Mucosa of gallbladder (tissue), 1 donor: ENCODE measurements at places on chromosomes 2 and 18. TPM values are rescaled to one million over a fixed set of nuclear protein-coding genes. Genes with fewer than 3 reads are reported as not detected.

- no peak for DNase-seq
These were observed 106.5 kb downstream of the ZNF532 start for GRCh38 chr18:58970943-58971790.

GRCh38 chr18:78621141-78621755 is 358.4 kb upstream of the SALL3 start:
- DNase-seq = no peak

DNA sequence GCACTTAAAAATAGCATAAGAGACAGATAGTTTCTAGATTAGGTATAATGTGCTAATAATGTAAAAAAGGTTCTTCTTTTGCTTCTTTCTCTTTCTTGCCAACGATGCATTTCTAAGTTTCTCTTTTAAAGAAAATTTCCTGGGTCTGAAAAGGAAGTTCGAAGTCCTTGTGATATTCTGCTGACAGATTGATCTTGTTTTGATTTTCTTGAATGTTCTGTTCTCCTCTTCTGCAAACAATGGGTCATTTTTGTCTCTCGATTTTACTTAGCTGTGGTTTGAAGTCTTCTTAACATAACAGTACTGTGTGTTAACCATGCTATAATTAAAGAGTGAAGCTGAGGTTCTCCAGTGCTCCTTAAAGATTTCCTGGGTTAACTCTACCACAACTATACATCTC is 61.1 kb upstream of the ACYP2 start:
- DNase-seq = no peak

GRCh38 chr18:76437910-76438309 is 57.1 kb downstream of the ZNF516 start:
- DNase-seq = no peak

Gene SNTG2
- total RNA-seq = 2.0 TPM

GRCh38 chr18:53785811-53786210 is 438.7 kb downstream of the MBD2 start:
- no peak for DNase-seq

DNA sequence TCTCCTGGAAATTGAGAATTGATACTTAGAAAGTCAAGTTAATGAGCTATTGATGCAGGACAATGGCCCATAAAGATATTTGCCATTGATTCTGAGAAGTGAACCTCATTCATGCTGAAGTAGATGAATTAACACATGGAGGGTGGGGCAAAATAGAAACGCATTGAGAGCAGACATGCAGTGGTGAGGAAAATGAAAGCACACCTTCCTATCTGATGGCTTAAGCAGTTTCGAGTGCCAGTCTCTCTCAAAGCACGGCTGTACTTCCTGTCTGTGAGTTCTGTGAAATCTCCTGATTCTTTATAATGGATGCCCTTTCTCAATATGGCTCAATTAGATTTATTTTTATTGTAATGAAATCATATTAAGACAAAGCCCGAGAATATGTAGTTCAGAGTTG is 247.0 kb downstream of the TMX3 start:
- DNase-seq = no peak

Gene CYS1
- total RNA-seq = 27.8 TPM

DNA sequence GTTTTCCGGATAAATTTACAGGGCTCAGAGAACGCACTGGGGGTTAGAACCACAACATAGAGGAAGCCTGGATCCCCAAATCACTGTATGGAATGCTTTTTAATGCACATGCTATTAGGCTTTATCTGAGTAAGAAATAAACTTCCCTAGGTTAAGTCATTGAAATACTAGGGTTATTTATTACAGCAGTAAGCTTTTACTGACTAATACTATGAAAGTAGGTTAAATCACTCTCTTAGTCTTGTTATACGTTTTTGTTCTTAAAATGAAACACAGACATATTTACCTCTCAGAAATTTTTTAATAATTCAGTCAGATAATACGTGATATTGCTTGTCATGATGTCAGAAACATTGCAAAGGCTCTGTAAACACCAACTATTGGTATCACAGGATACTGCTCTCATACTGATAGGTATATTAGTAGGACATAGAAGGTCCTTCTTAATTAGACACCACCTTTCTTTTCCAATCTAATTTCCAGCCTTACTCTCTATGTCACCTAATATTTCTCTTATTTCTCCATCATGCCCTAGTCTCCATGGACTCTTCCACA is 162.7 kb upstream of the NYAP2 start:
- DNase-seq = no peak

DNA sequence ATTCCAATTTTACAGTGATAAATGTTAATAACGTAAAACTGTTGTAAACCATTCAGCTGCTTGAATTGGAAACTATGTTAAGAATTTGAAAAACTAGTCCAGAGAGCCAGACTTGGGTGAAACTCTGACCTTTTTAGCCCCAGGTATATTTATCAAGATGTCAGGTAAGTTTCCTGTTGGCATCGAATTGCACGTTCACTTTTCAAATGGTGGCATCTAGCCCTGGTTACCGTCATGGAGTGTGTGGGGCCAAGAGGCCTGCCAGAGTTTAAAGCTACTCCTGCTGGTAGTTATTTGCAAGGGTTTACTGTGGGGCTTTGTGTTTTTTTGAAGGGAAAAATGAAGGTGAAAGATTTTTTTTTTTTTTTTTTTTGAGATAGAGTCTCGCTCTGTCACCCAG is 109.9 kb downstream of the WDSUB1 start:
- no peak for DNase-seq

Gene CTLA4
- 1.6 TPM for total RNA-seq

DNA sequence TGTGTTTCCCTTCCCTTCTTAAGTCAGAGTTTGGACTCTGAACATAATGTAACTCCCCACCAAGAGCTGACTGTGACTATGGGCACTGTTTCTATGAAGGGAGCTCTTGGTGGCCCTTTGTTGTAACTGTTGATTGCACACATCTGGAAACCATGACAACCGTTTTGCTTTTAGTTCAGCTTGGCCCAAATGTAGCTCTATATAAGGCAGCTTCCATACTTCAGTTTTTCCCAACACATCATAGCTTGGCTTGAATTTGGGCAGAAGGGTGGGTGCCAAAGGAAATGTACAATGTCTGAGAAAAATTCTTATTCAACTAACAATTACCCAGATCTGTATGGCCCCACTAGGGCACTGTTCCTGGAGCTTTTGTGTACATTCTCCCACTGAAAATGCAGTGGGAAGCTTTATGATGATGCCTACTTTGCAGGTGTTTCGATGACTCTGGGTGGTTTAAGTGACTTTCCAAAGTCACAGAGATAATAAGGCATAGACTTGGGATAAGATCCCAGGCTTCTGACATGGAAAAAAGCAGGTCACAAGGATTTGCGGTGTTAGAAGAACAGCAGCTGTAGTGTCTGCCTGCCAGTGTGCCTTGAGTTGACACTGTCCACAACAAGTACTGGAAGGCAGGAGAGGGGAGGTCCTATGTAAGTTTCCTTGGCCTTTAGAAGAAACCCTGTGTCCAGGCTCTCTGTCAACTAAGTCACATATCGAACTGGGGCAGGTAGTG is 2.4 kb upstream of the CETN1 start:
- DNase-seq = no peak

Gene STARD6
- total RNA-seq = not detected

DNA sequence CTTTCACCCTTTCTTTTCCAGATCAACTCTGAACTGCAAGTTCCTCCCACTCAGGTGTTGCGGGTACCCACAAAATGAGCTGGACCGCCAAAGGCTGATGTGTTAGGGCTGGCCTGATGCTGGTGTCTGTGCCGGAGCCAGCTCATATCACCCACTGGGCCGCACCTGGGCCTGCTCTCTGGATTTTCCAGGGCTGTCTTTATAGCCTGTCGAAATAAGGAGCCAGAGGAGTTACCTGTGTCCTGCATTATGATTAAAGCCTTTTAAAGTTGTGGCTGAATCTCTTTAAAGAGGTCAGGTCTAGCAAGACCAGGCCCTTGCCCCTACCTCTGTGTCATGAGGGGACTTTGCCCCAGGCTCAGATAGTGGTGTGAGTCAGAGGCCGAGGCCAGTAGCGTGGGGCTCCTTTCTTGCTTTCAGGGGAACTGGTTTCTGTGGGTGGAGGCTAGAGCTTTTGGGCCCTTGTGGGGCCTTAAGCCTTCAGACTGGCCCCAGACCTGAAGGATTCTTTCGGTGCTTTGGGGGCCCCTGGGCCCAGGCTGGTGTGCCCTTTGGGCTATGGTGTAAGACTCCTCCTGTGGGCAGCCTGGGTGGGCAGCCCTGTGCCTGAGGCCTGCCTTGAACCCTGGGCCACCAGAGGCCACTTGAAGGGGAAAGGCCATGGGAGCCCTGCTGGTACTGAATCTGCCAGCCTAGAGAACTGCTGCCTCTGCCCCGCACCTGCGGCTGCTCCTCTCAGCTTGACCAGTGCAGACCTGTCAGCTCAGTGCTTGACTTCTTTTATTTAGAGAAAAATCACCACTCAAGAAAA is 21.3 kb downstream of the OTOF start:
- DNase-seq = peak; percentile 37

Gene CFC1
- total RNA-seq = not detected

- DNase-seq = no peak
These were observed 419.4 kb downstream of the DCDC2C start for GRCh38 chr2:4122726-4123125.

- peak; percentile 71 for DNase-seq
These were observed 102.9 kb upstream of the SLC8A1 start for GRCh38 chr2:40554665-40555294.

- DNase-seq = no peak
These were observed 266.3 kb upstream of the SLC14A2 start for GRCh38 chr18:45349019-45349418.

- no peak for DNase-seq
These were observed 254.9 kb upstream of the SIX3 start for GRCh38 chr2:44686561-44686960.

- no peak for DNase-seq
These were observed 1.8 kb upstream of the TBR1 start for GRCh38 chr2:161414042-161415033.

Gene CCDC141
- total RNA-seq = 90.3 TPM

DNA sequence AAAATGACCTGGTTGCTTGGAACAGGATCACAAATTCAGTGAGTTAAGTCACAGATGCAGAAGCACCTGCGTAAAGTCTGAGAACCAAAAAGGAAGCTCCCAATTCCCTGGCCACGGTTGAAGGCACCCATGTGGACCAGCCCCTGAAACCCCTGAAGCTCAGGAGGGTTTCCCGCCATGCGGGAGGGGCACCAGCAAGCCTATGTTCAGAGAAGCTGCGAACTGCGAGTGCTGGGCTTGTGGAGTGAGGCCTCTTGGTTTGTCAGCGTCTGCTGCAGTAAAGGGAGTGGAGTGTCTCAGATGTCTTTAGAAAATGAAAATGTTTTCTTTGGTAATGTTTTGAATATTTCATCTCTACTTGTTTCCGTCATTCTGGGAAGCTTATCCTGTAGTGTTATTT is 16.1 kb upstream of the ACKR3 start:
- DNase-seq = no peak

DNA sequence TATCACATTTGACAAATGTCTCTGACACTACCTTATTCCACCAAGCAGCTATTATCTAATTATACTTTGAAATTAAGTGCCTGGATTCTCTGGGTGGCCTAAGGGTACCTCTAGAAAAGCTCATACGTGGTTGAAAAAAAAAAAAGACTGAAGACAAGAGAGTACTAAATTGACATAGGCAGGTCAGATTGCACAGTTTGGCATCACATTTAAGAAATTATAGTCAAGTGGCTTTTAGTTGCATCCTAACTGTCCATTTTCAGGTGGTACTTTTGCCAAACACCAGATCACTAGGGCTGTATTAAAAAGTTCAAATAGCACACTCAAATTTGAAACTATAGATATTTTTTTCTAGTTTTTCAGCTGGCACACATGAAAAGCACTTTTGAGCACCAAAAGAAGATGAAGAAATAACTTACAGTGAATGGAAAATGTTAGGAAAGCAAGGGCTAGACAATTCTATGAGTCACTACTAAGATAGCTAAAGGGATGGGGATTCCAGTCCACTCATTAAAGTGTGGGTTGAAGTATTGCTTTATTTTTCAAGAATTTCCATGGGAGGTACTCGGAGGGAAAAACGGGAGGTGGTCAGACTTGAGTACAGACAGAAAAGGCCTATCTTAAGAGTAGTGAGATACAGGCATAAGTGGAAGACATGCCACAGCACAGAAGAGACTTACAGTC is 106.5 kb upstream of the COL5A2 start:
- no peak for DNase-seq

DNA sequence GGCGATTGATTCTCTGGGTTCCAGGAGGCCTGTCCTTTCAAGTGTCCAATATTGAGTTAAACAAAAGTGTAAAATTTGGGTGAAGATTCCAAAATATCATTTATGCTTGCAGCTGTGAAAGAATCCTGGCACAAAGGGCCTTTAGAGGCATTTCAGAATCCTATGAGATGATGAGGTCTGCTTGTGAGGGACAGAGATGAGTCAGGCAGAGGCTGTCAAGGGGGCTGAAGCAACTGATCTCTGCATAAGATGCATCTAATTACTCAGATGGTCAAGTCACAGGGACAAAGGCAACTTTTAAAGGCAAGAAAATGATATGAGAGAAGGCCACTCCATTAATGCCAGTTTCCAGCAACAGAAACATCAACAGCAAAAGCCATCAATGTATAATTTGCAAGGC is 78.8 kb downstream of the FHOD3 start:
- no peak for DNase-seq

Gene STK16
- total RNA-seq = 27.5 TPM

Gene UGT1A5
- total RNA-seq = 2.0 TPM

GRCh38 chr18:47492691-47493090 is 241.2 kb upstream of the SKOR2 start:
- no peak for DNase-seq

- DNase-seq = no peak
These were observed 130.1 kb upstream of the EFEMP1 start for GRCh38 chr2:56053679-56054078.

DNA sequence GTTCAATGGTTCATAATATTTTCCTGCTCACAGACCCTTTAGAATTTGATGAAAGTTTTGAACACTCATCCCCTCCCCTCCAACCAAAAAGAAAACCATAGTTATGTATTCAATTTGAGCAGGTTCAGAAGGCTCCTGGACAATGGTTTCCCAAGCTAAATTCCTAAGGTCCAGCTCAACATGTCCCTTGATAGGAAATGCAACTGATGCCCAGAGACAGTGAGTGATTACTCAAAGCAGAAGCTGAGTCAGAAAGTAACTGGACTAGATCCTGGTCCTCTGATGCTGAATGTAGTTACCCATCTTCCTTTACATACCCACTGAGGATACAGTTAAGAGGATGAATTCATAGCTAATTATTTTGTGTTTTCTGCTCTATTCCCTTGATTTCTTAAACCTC is 218.9 kb upstream of the NCKAP5 start:
- DNase-seq = no peak

Gene FECH
- 20.0 TPM for total RNA-seq

DNA sequence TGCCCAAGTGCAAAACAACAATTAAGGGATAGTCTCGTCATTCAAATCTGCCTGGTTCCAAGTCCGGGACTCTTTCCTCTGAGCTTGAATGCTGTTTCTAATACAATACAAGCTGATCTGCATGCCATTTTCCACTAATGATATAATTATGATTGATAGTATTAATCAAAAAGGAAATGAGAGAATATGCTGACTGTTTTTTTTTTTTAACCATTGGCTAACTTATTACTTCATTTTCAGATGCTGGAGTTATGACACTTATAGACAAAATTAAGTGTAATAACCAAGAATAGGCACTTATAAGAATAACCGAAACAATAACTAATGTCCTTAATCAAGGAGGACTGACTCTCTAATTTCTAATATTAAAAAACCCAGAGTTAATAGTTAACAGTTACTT is 343.6 kb downstream of the LPIN1 start:
- no peak for DNase-seq
